ENCODE measurements at places on chromosomes 6 and 20. TPM values are rescaled to one million over a fixed set of nuclear protein-coding genes. Genes with fewer than 3 reads are reported as not detected.

The SYCP2L gene
- not detected for total RNA-seq

GRCh38 chr20:43766917-43767316 lies 40.1 kb upstream of the GTSF1L start:
- ATAC-seq, result no peak

GRCh38 chr6:159268511-159268910 lies 99.3 kb downstream of the FNDC1 start:
- no peak for ATAC-seq

DNA sequence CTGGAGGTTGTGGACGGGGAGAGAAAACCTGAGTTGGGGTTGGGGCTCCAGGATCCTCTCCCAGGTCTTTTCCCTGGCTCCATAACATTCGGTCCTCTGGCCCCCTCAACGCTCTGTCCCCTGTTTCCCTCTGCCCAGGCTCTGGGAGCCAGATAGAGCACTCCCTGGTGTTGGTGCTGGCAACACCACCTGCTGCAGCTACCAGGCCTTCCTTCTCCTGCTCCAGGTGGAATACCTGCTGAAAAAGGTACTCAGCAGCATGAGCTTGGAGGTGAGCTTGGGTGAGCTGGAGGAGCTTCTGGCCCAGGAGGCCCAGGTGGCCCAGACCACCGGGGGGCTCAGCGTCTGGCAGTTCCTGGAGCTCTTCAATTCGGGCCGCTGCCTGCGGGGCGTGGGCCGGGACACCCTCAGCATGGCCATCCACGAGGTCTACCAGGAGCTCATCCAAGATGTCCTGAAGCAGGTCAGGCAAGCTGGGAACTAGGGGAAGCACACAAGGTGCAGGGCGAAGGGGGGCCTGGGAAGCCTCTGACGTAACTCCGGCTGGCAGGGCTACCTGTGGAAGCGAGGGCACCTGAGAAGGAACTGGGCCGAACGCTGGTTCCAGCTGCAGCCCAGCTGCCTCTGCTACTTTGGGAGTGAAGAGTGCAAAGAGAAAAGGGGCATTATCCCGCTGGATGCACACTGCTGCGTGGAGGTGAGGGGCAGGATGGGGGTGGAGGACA lies 14.6 kb downstream of the DEF6 start:
- ATAC-seq, result no peak

DNA sequence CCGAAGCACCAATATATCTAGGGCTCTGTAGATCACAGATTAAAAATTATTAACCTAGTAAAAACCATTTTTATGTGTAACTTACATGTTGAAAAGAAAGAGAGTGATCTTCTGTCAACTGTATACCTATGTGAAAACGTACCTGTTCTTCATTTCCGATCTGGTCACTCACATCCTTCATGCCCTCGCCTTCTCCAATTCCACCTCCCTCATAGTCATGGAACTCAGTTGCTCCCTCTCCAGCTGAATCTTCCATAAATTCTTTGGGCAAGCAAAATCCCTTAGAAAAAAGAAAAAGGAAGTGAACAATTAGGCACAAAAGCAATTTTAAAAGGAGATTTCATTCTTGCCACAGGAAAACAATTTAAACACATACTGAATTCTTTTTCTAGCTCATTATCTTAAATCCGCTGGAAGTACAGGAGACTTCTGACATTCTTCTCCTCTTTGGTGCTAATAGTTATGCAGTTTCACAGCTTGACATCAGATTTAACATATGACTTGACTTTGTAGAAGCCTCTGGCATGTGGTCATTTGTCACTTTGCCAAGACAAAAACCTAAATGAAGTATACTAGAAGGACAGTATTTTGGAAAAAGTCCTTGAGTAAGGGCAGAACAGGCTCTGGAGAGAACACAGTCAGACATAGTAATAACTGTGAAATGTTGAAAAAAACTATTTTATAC lies 29.5 kb upstream of the LYRM2 start:
- no peak for ATAC-seq
